ENCODE measurements at places on chromosomes 11 and 22.

- DNase-seq = no peak
Observed at GRCh38 chr22:42548597-42549330, 5.0 kb upstream of the SERHL2 start.

GRCh38 chr11:67332081-67332691 is 21.2 kb downstream of the POLD4 start:
- DNase-seq = no peak

- DNase-seq = no peak
Observed at GRCh38 chr11:118696673-118697226, 17.3 kb upstream of the TREH start.

DNA sequence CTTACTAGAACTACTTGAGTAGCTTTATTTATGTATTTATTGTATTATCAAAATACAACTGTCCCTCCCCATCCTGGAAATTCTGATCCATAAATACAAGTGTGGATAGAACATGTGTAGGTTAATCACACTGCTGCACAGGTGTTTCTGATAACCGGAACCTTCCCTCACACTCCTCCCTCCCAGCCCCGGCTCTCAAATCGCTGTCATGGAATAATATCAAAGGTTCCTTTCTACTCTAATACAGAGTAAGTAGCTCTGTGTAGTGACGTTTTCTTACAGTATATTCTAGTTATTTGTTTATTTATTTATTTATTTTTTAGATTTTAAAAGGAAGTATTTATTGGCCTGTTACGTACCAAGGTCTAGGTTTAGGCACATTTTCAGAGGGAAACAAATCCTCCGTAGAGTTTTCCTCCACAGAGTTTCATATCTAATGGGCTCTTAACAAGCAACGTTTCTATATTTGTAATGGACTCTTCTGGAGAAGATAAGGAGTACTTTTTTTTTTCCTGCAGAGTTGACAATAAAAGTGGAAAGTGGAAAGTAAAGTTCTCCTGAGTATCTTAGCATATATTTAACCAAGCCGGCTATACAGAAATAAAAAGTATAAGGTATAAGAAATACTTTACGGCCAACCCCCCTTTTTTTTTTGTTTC is 129.0 kb upstream of the CARD18 start:
- DNase-seq = no peak

DNA sequence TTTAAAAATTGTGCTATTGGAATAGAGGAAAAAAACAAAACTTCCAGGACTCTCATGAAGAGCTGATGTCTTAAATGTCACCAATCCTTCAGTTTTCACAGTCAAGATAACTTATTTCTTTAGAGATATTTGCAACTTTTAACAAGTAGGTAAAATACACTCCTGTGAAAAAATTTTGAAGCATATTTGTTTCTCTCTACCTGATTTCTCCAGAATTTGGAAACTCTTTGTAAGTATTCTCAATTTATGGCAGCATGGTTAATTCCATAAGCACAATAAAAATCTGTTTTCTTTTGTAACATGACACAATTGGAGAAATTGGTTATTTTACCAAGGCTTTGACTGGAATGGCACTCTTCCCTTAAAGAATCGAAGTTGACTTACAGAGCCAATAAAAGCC is 4.1 kb downstream of the CASP4 start:
- no peak for DNase-seq

- no peak for DNase-seq
Observed at GRCh38 chr11:131867457-131868257, 497.2 kb downstream of the NTM start.

GRCh38 chr22:42855721-42856120 is 1.4 kb downstream of the ARFGAP3 start:
- no peak for DNase-seq

DNA sequence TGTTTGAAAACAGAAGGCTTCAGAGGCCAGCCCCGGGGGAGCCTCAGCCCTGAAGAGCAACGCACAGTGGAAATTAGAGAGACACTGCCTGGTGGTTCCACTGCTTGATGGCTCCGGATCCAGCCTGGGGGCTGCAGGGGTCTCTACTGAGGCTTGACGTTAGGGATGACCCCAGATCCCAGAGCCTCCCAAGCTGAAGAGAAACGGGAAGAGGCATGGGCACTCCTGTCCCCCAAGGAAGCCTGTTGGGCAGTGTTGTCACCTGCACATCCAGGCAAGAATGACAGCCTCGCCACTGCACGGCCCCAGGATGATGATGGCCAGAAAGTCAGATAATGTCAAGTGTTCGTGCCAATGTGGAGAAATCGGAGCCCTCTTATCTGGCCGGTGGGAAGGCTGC is 56.8 kb upstream of the FGF3 start:
- no peak for DNase-seq

GRCh38 chr11:35566181-35566580 is 40.8 kb upstream of the PAMR1 start:
- no peak for DNase-seq

DNA sequence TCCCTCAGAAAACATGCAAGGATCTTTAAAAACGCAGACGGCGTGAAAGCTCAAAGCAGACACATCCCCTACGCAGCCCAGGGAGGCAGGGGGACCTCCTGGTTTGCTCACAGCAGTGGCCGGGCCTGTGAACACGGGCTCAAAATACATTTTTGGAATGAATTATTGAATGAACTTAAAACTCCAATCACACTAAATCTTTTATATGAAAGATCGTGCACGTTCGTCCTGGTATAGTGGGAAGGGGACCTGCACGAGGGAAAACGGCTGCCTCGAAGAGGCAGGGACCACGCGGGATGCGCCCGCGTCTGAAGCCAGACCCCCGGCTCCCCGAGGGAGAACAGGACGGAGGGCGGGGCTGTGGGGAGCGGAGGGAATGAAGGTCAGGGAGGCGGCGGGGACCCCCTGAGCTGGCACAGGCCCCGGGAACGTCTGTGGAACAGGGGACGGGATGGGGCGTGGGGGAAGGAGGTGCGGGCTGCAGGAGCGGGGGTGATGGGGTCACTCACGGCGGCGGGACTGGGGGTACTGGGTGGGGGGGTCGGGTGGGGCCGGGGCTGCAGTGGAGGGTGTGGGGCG is 1.3 kb upstream of the PANX2 start:
- DNase-seq = no peak

GRCh38 chr11:119889728-119890280 is 160.8 kb upstream of the NECTIN1 start:
- no peak for DNase-seq

GRCh38 chr11:7643314-7643713 is 30.0 kb downstream of the CYB5R2 start:
- no peak for DNase-seq

GRCh38 chr11:28342716-28343115 is 234.5 kb downstream of the METTL15 start:
- no peak for DNase-seq

DNA sequence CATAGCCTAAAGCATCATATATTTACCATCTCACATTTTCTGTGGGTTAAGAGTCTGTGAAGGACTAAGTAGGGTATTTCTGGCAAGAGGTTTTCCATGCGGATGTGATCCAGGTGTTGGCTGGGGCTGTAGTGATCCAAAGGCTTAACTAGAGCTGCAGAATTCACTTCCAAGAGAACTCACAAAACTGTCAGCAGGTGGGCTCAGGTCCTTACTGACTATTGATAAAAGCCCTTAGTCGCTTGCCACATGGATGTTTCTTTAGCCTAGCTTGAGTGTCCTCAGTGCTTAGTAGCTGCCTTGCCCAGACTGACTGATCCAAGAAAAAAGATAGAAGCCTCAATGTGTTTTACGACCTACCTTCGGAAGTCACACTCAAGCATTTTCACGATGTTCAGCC is 250.8 kb downstream of the CNTN5 start:
- DNase-seq = peak; percentile 15

- DNase-seq = no peak
Observed at GRCh38 chr11:66240781-66241136, 27.7 kb upstream of the RAB1B start.

Measured in NCI-H524 (cell line).